ENCODE measurements at places on chromosomes 1 and 21. TPM values are rescaled to one million over a fixed set of nuclear protein-coding genes. Genes with fewer than 3 reads are reported as not detected.

The SUSD4 gene
- 18.2 TPM for total RNA-seq

The LAD1 gene
- 0.28 TPM for total RNA-seq

The HTR1D gene
- total RNA-seq: 10.0 TPM

The SIPA1L2 gene
- total RNA-seq: 14.5 TPM

The YTHDF2 gene
- 91.7 TPM for total RNA-seq

The ITLN1 gene
- 0.17 TPM for total RNA-seq

The SPRR3 gene
- total RNA-seq: 0.92 TPM

The FCER1A gene
- not detected for total RNA-seq

The MCOLN2 gene
- total RNA-seq: 0.92 TPM

The COL16A1 gene
- 0.91 TPM for total RNA-seq

The KCNAB2 gene
- 6.3 TPM for total RNA-seq

The OR14K1 gene
- total RNA-seq: not detected

The TNFSF4 gene
- total RNA-seq: 2.1 TPM

The CYP4A11 gene
- 0.15 TPM for total RNA-seq

The HNRNPCL1 gene
- total RNA-seq: not detected

The ESPN gene
- total RNA-seq: 1.9 TPM

The PRKAA2 gene
- total RNA-seq: 8.8 TPM

The WASF2 gene
- 32.8 TPM for total RNA-seq

The KANK4 gene
- 5.9 TPM for total RNA-seq

The SERBP1 gene
- total RNA-seq: 506 TPM

The C1orf105 gene
- total RNA-seq: not detected

The HTR6 gene
- 1.0 TPM for total RNA-seq

The LCE3D gene
- total RNA-seq: not detected

The CNR2 gene
- not detected for total RNA-seq

The TCHH gene
- total RNA-seq: 0.42 TPM

The PHC2 gene
- 248 TPM for total RNA-seq

The FYB2 gene
- total RNA-seq: 0.76 TPM

The LORICRIN gene
- total RNA-seq: not detected

The RXFP4 gene
- 0.87 TPM for total RNA-seq

The LENEP gene
- total RNA-seq: 3.4 TPM

The UMODL1 gene
- 0.09 TPM for total RNA-seq

The JAM2 gene
- 2.0 TPM for total RNA-seq

The DISP3 gene
- 0.86 TPM for total RNA-seq

The AKR1A1 gene
- total RNA-seq: 98.5 TPM

The PDZK1IP1 gene
- not detected for total RNA-seq

The IL12RB2 gene
- total RNA-seq: 0.43 TPM

The BTG2 gene
- 24.0 TPM for total RNA-seq

The HUNK gene
- total RNA-seq: 4.5 TPM

The SLC26A9 gene
- total RNA-seq: 0.05 TPM
